ENCODE measurements at places on chromosomes 1 and 21. TPM values are rescaled to one million over a fixed set of nuclear protein-coding genes. Genes with fewer than 3 reads are reported as not detected.

DNA sequence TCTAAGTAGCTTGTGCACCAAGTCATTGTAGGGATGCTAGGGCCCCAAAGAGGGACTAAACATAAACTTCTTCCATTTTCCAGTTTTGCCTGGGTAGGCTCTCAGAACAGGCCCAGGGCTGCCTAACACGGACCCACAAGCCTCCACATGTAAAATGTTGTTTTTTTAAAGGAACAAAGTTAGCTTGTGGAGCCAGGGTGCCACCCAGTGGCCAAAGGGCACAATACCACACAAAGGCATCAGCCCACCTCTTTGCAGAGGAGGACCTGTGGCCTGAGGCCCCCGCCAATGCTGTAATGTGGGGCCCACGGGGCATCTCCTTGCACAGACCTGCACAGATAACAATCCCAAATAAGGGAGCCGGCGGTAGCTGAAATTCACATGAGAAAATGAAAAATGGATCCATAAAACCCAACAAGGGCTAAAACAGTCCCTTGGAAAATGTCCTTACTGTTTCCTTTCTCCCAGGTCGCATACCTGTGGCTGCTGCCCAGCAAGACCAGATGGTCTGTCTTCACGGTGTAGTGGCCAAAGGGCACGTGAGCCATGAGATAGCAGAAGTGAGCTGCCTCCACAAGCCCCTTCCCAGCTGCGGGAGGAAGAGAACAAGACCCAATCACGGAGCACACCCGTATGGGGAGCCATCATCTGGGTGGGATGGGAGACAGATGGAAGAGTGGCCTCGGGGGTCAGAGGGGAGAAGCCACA lies 23.8 kb downstream of the SEC16B start:
- peak; percentile 41 for DNase-seq

DNA sequence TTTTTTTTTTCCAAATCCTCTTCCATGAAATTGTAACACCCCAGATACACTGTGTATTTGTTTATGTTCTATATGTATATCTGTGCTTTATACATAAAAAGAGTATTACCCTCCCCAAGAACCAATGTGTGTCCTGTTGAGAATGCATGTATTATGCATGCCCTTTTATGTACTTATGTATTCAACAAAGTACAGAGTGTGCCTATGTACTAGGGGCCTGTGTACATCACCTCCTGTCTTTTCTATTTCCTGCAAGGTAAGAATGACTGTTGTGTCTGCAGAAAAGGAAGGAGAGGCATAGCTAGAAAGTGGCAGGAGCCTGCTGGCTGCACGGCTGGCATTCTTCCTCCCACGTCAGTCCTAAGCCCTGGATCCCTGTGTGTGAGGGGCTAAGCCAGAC lies 7.0 kb downstream of the TMEM61 start:
- DNase-seq, result no peak

GRCh38 chr1:28129150-28129549 lies 40.7 kb upstream of the EYA3 start:
- DNase-seq, result no peak

GRCh38 chr1:211616231-211616964 lies 37.4 kb upstream of the SLC30A1 start:
- peak; percentile 86 for DNase-seq

Gene HSPB7
- total RNA-seq, result 2,365 TPM

Gene DMBX1
- total RNA-seq, result not detected

Gene GPR157
- total RNA-seq, result 28.7 TPM

Gene HECTD3
- 22.3 TPM for total RNA-seq

Data from right cardiac atrium (tissue), 5 donors.